ENCODE measurements at places on chromosomes 2 and 18.

GRCh38 chr2:88074854-88075292 lies 7.2 kb downstream of the SMYD1 start:
- H3K4me1 ChIP-seq, result peaks cover 52% of the 10 kb centered on the region
- peak overlapping the region; percentile 98 for H3K27ac ChIP-seq
- H3K36me3 ChIP-seq, result peaks cover 5% of the 10 kb centered on the region
- no peaks in the 10 kb centered on the region for H3K27me3 ChIP-seq

- no peaks in the 10 kb centered on the region for H3K4me1 ChIP-seq
- no peaks in the 10 kb centered on the region for H3K27me3 ChIP-seq
- no peak overlapping the region for H3K4me3 ChIP-seq
- no peak for DNase-seq
- no peaks in the 10 kb centered on the region for H3K36me3 ChIP-seq
Observed at GRCh38 chr2:233093721-233094120, 33.6 kb downstream of the INPP5D start.

DNA sequence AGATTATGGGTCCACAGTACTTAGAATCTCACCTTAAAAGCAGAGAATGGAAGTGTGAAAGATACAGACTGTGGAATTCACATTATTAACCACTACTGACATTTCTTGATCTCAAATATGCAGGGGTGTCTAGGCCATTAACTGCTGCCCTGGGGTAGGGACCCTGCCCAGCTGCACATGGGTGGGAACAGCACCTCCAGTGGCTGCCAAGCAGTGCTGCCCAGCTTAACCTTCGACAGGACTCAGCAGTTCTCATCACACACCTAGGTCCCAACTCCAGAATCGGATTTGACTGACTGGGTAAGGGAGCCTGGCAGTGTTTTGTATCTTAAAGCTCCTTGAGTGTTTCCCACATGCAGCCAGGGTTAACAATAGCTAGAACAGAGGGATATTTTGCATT lies 14.9 kb downstream of the ERFE start:
- H3K27ac ChIP-seq, result no peak overlapping the region
- H3K4me3 ChIP-seq, result no peak overlapping the region
- peaks cover 55% of the 10 kb centered on the region for H3K36me3 ChIP-seq
- no peak for DNase-seq

DNA sequence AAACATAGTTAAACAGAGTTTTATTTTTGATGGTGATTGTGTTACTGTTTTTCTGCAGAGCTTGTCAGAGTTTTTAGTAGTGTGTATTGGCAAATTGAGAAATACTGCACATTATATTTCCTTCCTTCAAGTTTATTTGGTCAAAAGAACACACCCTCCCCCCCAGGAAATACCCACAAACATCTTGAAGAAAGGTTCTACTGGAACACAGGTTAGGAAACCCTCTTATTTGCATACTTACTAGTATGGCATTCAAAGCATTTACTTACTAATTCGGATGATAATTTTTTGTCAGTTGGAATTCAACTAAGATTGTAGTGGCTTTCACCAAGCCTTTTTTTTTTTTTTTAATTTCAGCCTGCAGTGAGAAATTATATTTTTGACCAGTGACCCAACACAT lies 9.1 kb downstream of the CAB39 start:
- H3K36me3 ChIP-seq, result peaks cover 4% of the 10 kb centered on the region
- no peak for DNase-seq
- H3K27me3 ChIP-seq, result no peaks in the 10 kb centered on the region
- no peak overlapping the region for H3K4me3 ChIP-seq

DNA sequence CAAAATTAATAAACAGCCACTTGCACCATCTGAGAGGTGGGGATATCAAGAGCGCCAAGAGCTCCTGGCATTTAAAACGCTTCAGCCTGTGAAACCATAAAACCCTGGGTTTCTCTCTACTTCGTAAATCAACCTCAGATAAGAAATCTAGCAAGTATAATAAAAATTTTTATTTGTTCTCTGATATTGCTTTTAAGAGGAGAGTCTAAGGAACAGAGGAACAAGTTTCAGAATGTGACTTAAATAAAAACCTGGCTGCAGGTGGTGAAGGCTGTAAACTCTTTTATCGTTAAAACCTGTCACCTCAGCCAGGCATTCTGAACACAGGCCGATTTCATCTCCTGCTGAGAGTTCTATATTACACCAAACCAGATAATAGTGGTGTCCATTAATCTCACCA lies 9.9 kb downstream of the DYTN start:
- H3K27ac ChIP-seq, result no peak overlapping the region
- H3K36me3 ChIP-seq, result no peaks in the 10 kb centered on the region
- H3K27me3 ChIP-seq, result peaks cover 74% of the 10 kb centered on the region
- DNase-seq, result no peak
- no peaks in the 10 kb centered on the region for H3K4me1 ChIP-seq
- no peak overlapping the region for H3K4me3 ChIP-seq

GRCh38 chr2:25078170-25079049 lies 36.5 kb downstream of the EFR3B start:
- H3K36me3 ChIP-seq, result no peaks in the 10 kb centered on the region
- DNase-seq, result peak; percentile 40
- H3K27ac ChIP-seq, result peak overlapping the region; percentile 2
- H3K27me3 ChIP-seq, result no peaks in the 10 kb centered on the region

- H3K4me3 ChIP-seq, result no peak overlapping the region
- no peak overlapping the region for H3K27ac ChIP-seq
- H3K36me3 ChIP-seq, result no peaks in the 10 kb centered on the region
- H3K27me3 ChIP-seq, result no peaks in the 10 kb centered on the region
Observed at GRCh38 chr2:3356799-3357198, 20.8 kb downstream of the EIPR1 start.

GRCh38 chr18:69936191-69936558 lies 11.5 kb downstream of the CD226 start:
- no peak overlapping the region for H3K27ac ChIP-seq
- no peak overlapping the region for H3K4me3 ChIP-seq
- DNase-seq, result peak; percentile 11
- peaks cover 7% of the 10 kb centered on the region for H3K4me1 ChIP-seq
- H3K36me3 ChIP-seq, result no peaks in the 10 kb centered on the region

GRCh38 chr2:189233527-189233926 lies 54.0 kb upstream of the COL5A2 start:
- no peaks in the 10 kb centered on the region for H3K36me3 ChIP-seq
- no peak overlapping the region for H3K27ac ChIP-seq
- peak; percentile 22 for DNase-seq
- no peaks in the 10 kb centered on the region for H3K4me1 ChIP-seq
- H3K27me3 ChIP-seq, result no peaks in the 10 kb centered on the region

DNA sequence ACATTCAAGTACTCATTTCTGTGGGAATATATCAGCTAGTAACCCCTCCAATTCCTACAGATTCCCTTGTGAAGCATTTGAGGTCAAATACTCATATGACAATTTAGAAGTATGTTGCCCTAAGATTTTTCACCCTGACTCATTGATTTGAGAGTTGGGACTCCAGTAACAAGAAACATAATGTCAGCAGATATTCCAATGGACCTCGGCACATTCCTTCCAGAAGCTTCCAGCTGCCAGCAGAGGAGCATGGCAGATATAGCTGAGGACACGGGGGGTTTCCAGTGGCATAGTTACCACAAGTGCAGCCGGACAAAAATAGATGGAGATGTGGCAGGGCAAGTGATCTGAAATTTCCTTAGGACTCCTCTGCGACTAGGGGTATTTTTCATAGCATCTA lies 101.9 kb upstream of the ARHGAP28 start:
- no peak overlapping the region for H3K4me3 ChIP-seq
- no peaks in the 10 kb centered on the region for H3K36me3 ChIP-seq
- H3K27ac ChIP-seq, result no peak overlapping the region
- no peaks in the 10 kb centered on the region for H3K27me3 ChIP-seq

DNA sequence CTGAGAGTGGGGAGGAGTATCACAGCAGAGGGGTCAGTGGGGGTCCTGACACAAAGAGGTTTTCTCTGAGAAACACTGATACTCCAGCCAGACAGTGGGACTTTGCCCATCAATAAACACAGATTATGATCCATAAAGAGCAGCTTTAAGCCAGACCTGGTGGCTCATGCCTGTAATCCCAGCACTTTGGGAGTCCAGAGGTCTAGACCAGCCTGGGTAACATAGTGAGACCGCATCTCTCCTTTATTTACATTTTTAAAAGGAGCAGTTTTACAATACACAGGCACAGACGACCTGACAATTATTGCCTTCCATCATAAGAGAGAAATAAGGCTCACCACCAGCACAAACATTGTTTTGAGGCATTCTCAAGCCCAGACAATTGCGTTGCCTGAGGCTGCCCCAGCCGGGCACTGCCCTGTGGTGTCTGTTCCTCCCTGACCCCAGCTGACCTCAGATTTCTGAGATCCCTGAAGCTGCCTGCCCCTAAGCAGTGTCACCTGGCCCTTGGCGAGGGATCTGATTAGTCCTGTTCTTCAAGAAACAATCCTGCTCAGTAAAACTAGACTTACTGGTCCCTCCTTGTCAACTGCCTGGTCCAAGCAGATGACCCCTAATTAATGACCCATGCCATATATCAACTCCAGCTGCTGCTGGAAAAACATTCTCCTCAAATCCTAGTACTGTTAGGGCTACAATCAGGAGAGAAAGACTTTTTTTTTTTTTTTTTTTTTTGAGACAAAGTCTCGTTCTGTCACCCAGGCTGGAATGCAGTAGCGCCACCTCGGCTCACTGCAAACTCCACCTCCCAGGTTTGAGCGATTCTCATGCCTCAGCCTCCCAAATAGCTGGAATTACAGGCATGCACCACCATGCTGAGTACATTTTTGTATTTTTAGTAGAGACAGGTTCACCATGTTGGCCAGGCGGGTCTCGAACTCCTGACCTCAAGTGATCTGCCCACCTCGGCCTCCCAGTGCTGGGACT lies 59.4 kb upstream of the SOS1 start:
- no peaks in the 10 kb centered on the region for H3K36me3 ChIP-seq
- no peaks in the 10 kb centered on the region for H3K27me3 ChIP-seq

- H3K27me3 ChIP-seq, result no peaks in the 10 kb centered on the region
- no peak overlapping the region for H3K4me3 ChIP-seq
- no peaks in the 10 kb centered on the region for H3K36me3 ChIP-seq
- H3K4me1 ChIP-seq, result no peaks in the 10 kb centered on the region
Observed at GRCh38 chr18:21391074-21391673, 149.1 kb downstream of the GREB1L start.

DNA sequence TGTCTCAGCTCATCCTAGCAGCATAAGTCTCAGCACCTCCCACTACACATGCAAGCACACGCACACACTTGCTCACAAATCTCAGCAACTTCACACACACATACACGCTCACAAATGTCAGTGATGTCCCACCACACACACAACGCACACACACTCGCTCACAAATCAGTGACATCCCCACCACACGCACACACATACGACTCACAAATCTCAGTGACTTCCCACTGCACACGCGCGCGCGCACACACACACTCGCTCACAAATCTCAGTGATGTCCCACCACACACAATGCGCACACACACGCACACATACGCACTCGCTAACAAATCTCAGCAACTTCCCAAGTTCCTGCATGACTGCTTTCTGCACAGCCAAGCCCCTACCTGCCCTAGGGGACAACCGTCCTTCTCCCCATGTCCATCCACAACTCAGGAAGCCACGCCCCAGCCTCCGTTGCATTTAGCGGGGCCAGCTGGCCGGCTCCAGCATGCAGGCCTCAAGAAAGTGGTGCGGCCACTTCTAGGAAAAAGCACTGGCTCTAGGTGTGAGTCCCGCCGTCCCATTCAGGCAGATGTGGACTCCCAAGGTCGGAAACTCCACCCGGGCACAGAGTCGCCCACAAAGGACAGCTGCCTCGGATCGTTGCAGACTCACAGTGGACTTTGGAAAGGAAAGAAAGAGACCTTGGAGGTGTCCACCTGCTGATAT lies 180.1 kb upstream of the SALL3 start:
- no peaks in the 10 kb centered on the region for H3K27me3 ChIP-seq
- H3K27ac ChIP-seq, result no peak overlapping the region
- no peak overlapping the region for H3K4me3 ChIP-seq
- no peaks in the 10 kb centered on the region for H3K36me3 ChIP-seq
- H3K4me1 ChIP-seq, result no peaks in the 10 kb centered on the region

- no peak overlapping the region for H3K4me3 ChIP-seq
- DNase-seq, result no peak
- no peaks in the 10 kb centered on the region for H3K27me3 ChIP-seq
- H3K4me1 ChIP-seq, result no peaks in the 10 kb centered on the region
- no peak overlapping the region for H3K27ac ChIP-seq
Observed at GRCh38 chr2:203413796-203414195, 85.6 kb downstream of the ABI2 start.

DNA sequence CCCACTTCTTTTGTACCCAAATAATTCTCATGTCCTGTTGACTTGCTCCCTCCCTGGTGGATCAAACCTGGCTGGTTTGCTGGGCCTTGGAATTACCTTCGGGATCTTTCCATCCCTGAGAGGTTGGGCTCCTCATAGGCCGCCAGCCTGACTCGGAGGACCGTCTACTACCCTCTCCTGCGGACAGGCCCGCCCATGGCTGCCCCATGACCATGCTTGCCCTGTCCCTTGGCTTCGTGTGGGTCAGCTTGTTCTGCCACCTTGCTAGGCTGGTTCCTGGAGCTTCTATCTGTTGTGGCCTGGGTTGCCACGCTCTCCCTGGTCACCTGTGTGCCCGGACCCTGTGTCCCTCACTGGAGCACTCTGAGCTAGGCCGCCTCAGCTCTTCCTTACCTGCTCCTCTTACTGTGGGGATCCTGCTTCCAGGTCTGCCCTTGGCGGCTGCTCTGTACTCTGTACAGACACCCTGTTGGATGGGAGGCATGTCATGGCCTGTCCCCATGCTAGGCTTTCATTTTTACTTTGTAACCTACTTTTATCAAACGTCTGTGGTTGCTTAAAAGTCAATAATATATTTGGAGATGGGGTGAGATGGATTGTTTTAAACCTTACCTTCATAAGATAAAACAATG lies 29.7 kb upstream of the FHL2 start:
- H3K27me3 ChIP-seq, result no peaks in the 10 kb centered on the region
- H3K36me3 ChIP-seq, result peaks cover 14% of the 10 kb centered on the region
- DNase-seq, result no peak

GRCh38 chr2:211846036-211846400 lies 692.6 kb downstream of the ERBB4 start:
- DNase-seq, result no peak
- no peaks in the 10 kb centered on the region for H3K36me3 ChIP-seq
- no peak overlapping the region for H3K4me3 ChIP-seq
- H3K27me3 ChIP-seq, result no peaks in the 10 kb centered on the region

GRCh38 chr2:45586600-45586999 lies 24.5 kb downstream of the SRBD1 start:
- DNase-seq, result no peak
- H3K36me3 ChIP-seq, result no peaks in the 10 kb centered on the region
- H3K4me3 ChIP-seq, result no peak overlapping the region
- no peaks in the 10 kb centered on the region for H3K27me3 ChIP-seq
- peaks cover 11% of the 10 kb centered on the region for H3K4me1 ChIP-seq

DNA sequence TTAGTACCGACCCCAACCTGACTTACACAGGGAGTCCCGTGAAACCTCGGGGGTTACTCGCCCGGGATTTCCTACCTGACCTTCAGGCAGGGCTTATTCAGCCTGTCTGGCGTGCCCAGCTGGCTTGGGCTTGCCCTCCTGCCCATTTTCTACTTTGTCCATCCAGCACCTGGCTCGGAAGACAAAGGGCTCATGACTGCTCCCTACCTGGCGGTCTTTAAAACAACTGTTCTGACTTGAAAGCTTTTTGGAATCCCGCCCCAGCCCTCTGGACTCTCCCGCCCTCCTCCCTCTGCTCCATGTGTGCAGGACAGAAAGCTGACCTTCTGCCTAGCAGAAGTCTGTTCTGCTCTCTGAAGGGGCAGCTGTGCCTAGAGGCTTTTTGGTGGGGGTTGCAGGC lies 43.1 kb downstream of the ACKR3 start:
- no peak overlapping the region for H3K4me3 ChIP-seq
- no peaks in the 10 kb centered on the region for H3K27me3 ChIP-seq
- no peaks in the 10 kb centered on the region for H3K36me3 ChIP-seq
- no peaks in the 10 kb centered on the region for H3K4me1 ChIP-seq

GRCh38 chr2:148553332-148553887 lies 91.1 kb upstream of the EPC2 start:
- no peak for DNase-seq
- H3K4me1 ChIP-seq, result no peaks in the 10 kb centered on the region
